ENCODE measurements at places on chromosomes 4 and X.

DNA sequence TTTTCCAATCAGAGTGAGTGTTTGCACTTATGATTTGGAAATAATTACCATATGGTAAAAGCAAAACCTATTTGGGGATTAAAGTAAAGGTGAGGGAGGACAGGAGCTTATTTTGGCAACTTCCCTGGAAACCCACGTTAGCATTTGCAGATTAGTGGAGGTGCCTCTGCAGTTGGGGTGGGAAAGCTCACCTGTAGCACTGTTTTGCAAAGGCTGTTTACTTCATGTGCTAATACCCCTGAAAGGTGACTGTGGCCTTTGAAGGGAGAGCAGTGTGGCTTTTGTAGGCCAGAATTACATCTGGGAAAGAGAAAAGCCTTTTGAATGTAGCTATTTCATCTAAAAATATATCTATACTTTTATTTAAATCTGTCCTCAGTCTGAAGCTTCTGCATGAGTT is 9.4 kb downstream of the SUPT20HL1 start:
- no peak for DNase-seq

DNA sequence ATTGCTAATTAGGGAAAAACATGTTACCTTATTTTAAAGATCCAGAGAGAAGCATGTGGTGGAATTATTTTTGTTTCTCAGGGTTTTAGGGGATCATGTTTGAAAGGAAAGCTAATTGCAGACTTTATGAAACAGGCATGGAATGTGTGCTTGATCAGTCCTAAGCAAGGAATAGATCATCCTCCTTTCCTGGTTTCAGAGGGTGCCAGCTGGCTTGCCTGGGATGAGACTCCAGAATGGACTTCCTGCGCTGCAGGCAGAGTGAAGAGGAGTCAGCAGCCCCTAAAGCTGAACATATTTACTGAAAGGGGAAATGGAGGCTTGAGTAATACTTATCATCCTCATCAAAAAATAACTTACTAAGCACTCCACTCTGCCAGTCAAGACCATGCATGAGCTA is 13.3 kb downstream of the FGF5 start:
- DNase-seq: no peak

DNA sequence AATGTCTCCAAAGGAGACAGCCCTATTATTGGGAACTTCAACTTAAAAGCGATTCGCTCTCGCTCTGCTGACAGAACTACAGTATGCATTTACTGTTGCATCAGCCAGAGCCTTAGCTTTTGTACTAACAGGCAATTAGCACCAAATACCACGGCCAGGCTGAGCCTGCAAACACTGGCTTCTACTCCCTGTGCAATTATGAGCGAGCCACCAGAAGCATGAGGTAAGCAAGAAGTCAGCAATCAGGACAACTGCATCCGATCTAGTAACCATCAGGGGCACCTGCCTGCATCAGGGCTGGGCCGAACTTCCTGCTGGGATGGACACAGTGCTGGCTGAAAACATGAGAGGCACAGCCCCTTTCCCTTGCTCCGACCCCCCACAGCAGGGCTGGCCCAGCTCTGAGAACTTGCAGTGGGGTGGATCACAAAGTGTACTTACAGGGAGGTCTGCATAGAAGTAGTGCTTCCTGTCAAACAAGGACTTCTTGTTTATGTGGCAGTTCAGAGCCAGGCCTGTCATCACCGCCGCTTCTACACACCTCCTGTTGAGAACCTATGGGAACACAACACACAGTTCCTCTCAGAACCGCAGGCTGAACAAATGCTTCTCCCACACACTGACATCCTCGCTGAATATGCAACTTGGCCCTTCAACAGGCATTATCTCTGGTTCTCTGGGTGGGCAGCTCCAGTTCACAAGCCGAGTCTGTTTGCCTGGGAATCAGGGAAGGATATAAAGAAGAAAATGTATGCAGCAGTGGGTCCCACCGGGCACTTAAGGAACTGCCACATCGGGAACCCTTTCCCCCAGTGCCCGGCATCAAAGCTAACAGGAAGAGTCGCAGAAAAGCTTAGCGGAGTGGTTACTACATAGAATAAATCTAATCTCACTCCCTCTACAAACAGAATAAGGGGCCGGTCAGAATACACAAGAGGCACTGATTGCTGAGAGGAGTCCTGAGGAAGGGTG is 41.5 kb downstream of the GATB start:
- no peak for DNase-seq

- no peak for DNase-seq
Observed at GRCh38 chr4:121654738-121655137, 42.0 kb downstream of the ANXA5 start.

- no peak for DNase-seq
Observed at GRCh38 chr4:81494031-81494431, 22.3 kb upstream of the RASGEF1B start.

DNA sequence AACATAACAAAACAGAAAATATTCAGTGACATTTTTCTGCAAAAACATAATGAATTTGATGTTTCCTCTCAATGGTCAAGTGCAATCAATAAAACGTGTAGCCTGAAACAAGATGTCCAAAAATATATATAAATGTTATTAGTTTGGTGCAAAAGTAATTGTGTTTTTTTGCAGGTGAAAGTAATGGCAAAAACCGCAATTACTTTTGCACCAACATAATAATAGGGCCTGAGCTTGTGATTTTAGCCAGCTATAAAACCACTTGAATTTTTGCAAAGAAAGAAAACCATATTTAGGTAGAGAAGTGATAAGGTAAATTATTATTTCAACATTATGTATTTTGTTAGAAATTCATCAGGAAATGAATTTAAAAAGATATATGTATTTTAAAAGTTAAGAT is 475.3 kb upstream of the AMOT start:
- no peak for DNase-seq

GRCh38 chrX:78111140-78111931 is 7.3 kb downstream of the PGK1 start:
- DNase-seq: no peak

DNA sequence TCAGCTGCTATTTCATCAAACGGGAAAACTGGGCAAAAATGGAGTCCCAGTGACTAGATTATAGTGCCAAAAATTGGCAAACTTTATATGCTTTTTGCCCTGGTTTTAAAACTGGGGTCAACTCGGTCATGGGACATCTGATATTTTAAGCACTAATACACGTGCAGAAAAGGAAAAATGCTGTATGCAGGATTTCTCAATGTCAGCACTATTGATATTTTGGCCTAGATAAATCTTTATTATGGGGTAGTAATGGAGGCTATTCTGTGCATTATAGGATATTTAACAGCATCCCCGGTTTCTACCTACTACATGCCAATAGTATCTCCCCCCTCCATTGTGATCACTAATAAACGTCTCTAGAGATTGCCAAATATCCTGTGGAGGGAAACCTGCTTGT is 870.9 kb upstream of the IGFBP7 start:
- no peak for DNase-seq

DNA sequence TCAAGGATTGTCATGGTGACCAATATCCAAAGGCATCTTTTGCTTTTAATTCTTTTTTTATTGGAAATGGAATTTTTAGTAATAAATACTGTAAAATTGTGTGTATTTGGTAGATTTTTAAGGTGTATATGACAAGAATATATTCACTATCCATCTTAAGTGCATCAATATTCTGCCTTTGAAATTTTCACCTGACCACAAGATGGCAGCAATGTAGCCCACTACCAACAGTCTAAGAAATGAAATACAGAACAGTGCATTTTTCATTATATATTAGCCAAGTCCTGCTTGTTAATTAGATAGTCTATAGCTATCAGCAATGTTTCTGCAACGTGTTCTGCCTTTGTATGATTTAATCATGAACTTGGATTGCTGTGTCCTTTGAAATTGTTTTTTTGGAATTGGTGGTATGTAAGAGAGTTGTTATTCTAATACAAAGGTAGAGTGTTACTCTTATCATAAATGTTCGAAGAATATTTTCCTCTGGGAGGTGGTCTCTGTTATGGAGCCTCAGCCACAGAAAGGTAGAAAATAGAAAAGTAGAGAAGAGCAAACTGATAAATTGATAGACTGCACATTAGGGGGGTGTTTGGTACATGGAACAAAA is 38.2 kb downstream of the HPGDS start:
- no peak for DNase-seq

GRCh38 chr4:127261476-127261875 is 371.3 kb upstream of the INTU start:
- DNase-seq: no peak

- no peak for DNase-seq
Observed at GRCh38 chrX:116241001-116241400, 70.5 kb downstream of the AGTR2 start.

- no peak for DNase-seq
Observed at GRCh38 chr4:3030566-3031356, 43.6 kb downstream of the HTT-AS start.

DNA sequence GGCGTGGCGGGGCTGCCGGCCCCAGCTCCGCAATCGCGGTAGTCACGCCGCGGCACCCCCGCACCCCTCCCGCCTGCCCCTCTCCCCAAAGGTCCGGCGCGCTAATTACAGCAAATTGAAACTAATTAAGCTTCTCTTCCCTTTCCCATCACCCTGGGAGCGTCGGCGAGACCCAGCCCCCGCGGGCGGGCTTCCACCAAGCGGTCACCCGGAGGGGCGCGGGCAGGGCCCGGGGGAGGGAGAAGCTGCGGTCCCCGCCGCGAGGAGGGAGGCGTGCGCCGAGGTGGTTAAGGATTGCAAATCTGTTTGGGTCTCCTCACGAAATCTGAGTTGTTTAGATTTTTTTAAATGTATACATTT is 13.1 kb downstream of the ARX start:
- DNase-seq: no peak

DNA sequence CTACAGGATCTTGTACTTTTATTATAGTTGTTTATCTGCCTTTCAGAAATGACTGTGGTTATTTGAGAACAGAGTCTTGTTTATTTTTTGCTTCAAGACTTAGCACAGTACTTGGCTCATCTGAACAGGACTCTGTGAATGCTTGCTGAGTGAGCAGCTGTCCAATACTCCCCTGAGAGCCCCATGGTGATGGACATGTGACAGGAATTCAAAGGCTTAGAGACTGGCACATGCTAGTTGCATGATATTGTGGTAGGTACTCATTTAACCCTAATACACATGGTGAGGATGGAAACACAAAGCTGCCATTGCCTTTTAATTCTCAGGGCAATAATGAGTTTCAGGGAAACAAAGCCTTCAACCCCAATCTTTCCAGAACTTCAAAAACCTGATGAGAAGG is 97.3 kb downstream of the GEMIN8 start:
- DNase-seq: no peak

GRCh38 chr4:100022792-100023222 is 72.7 kb upstream of the H2AZ1 start:
- no peak for DNase-seq

DNA sequence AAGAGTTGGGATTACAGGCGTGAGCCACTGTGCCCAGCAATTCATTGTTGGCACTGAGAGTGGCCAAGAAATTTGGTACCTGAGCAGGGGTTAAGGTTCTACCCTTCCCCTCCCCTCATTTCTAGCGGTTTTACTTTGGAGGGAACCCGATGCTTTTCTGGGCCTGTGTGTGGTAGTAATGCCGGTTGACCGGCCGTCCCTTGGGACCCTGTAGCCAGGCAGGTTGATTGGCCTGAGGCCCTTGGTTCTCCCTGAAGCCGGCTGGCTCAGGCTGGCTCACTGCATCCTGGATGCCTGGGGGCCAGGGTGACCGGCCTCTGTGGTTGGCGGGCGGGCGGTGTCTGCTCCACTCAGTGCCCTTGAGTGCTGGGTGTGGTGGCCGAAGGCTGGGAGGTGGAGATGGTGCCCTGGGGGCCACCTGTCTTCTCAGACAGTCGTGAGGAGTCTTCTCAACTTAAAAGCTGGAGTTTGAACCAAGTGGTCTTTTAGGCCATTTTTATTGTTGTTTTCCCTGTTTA is 45.6 kb downstream of the RGS12 start:
- DNase-seq: no peak

DNA sequence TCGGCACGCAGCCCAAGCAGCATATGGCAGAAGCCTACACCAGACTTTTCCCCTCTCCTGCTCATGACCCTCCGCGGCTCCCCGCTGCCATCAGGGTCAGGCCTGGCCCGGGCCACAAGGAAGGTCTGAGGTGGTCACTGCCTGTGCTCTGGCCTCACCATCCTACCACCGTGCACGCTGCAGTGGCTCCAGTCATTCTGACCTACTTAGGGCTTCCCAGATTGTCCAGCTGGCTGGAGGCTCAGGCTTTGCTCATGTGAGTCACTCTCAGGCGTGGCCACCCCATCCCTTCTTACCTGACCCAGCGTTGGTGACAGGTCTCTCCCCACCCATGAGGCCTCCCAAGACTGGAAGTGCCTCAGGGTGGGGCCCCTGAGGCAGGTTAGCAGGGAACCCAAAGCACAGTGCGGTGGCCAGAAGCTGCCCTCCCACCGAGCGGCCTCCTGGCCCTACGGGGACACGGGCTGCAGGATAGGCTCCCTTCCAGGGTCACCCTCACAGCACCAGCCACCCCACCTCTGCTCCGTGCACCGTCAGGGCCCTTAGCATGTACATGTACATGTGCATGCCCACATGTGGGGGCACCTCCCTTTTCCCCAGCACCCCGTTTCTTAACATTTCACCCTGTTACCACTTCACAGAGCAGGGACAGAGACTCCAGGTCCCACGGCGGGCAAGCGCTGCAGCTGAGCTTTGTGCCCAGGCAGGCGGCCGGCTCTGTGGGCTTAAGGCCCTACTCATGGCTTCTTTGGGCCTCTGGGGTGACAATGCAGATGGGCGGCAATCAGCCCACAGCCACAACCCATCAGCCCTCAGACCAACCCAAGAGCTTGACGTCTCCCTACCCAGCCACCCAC is 2.2 kb downstream of the TREX2 start:
- DNase-seq: no peak

DNA sequence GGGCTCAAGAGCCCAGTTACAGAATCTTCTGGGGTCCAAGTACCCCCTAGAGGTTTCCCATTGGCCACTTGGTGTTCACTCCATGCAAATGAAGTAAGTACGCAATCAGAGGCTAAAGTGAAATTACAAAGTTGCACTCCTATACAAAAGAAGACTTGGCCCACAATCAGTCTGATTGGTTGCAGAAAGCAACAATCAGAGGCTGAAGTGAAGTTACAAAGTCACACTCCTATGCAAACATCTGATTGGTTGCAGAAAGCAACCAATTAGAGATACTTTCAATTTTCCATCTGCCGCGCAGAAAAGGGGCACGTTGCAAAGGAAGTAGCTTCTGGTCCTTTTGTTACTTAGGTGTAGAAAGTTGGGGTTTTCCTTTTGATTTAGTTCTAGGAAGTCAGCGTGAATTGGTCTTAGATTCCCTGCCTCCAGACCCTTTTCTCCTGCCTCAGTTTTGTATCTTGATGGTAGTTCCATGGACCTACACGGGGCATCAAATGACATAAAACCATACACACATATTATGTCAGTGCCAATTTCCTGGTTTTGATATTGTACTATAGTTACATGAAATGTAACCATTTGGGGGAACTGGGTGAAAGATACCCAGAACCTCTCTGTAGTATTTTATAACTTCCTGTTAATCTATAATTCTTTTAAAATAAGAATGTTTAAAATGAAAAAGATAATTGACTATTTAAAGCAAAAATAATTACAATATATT is 12.4 kb upstream of the PIN4 start:
- no peak for DNase-seq

- DNase-seq: no peak
Observed at GRCh38 chrX:133171962-133172708, 46.0 kb downstream of the TFDP3 start.
